ENCODE measurements at places on chromosomes 3 and 15. TPM values are rescaled to one million over a fixed set of nuclear protein-coding genes. Genes with fewer than 3 reads are reported as not detected.

The CD80 gene
- not detected for total RNA-seq

The CPNE9 gene
- not detected for total RNA-seq

The FSTL1 gene
- 690 TPM for total RNA-seq

The TLR9 gene
- total RNA-seq = 0.04 TPM

The MIX23 gene
- 38.3 TPM for total RNA-seq

The HYAL1 gene
- 7.1 TPM for total RNA-seq

The SAMD7 gene
- not detected for total RNA-seq

The TRH gene
- total RNA-seq = not detected

The CSTA gene
- not detected for total RNA-seq

The RHCG gene
- total RNA-seq = not detected

The ARNT2 gene
- under 0.01 TPM for total RNA-seq

The GATM gene
- total RNA-seq = 0.46 TPM

The OXTR gene
- total RNA-seq = 0.28 TPM

The CPA3 gene
- total RNA-seq = 13.2 TPM

The CEMIP gene
- total RNA-seq = 0.11 TPM

The ITIH4 gene
- total RNA-seq = 0.49 TPM

The TUSC7 gene
- total RNA-seq = not detected

The RBMS3 gene
- total RNA-seq = 49.5 TPM

The ARGFX gene
- total RNA-seq = not detected

The CD86 gene
- total RNA-seq = not detected

The ENTPD3 gene
- total RNA-seq = 0.07 TPM

The IRAK2 gene
- total RNA-seq = 26.1 TPM

The SHQ1 gene
- total RNA-seq = 19.3 TPM

The C15orf62 gene
- 0.53 TPM for total RNA-seq

The CLDND1 gene
- total RNA-seq = 93.3 TPM

The PPARG gene
- total RNA-seq = 6.1 TPM

The FRMD4B gene
- total RNA-seq = 96.7 TPM

The LAMB2 gene
- total RNA-seq = 470 TPM

The ECE2 gene
- total RNA-seq = not detected

The CHST2 gene
- 5.9 TPM for total RNA-seq

The FAM227B gene
- 0.81 TPM for total RNA-seq

The TIMP4 gene
- total RNA-seq = 0.07 TPM

The XCR1 gene
- total RNA-seq = not detected

The ACTRT3 gene
- 4.0 TPM for total RNA-seq

The NPAP1 gene
- total RNA-seq = not detected

The WDR93 gene
- 0.07 TPM for total RNA-seq

The GUCA1C gene
- total RNA-seq = not detected

The GP5 gene
- total RNA-seq = 0.07 TPM

The STARD9 gene
- 4.8 TPM for total RNA-seq

The PLA2G4B gene
- total RNA-seq = 0.85 TPM
